ENCODE measurements at places on chromosomes 12 and 14. TPM values are rescaled to one million over a fixed set of nuclear protein-coding genes. Genes with fewer than 3 reads are reported as not detected.

The LBHD2 gene
- not detected for polyA plus RNA-seq

The TPPP2 gene
- 2.7 TPM for polyA plus RNA-seq

The APOF gene
- 0.08 TPM for polyA plus RNA-seq

The CD69 gene
- 1.3 TPM for polyA plus RNA-seq

The EML5 gene
- polyA plus RNA-seq: 2.5 TPM

The PLCZ1 gene
- 1.3 TPM for polyA plus RNA-seq

The PLEKHH1 gene
- 87.7 TPM for polyA plus RNA-seq

The TDRD9 gene
- polyA plus RNA-seq: 7.2 TPM

The POTEM gene
- not detected for polyA plus RNA-seq

The KICS2 gene
- polyA plus RNA-seq: 6.3 TPM

The UNG gene
- 71.0 TPM for polyA plus RNA-seq

The KLRC1 gene
- 2.2 TPM for polyA plus RNA-seq

The PRH2 gene
- polyA plus RNA-seq: 0.50 TPM

The CYP27B1 gene
- polyA plus RNA-seq: 2.0 TPM

The KRT75 gene
- not detected for polyA plus RNA-seq

The WSCD2 gene
- polyA plus RNA-seq: 9.1 TPM

The MANSC4 gene
- polyA plus RNA-seq: 0.95 TPM

The TESPA1 gene
- 0.18 TPM for polyA plus RNA-seq

The KLRC4 gene
- not detected for polyA plus RNA-seq

The RIMBP2 gene
- polyA plus RNA-seq: 46.5 TPM

The SERPINA10 gene
- 0.23 TPM for polyA plus RNA-seq

The TSHR gene
- 0.88 TPM for polyA plus RNA-seq

The TROAP gene
- 35.9 TPM for polyA plus RNA-seq

The NAV3 gene
- 11.4 TPM for polyA plus RNA-seq

The NPFF gene
- 2.1 TPM for polyA plus RNA-seq

The KRT77 gene
- not detected for polyA plus RNA-seq

The SLC17A8 gene
- polyA plus RNA-seq: 0.35 TPM

The COCH gene
- polyA plus RNA-seq: 3.9 TPM

The GLS2 gene
- 2.7 TPM for polyA plus RNA-seq

The LYSET gene
- 38.4 TPM for polyA plus RNA-seq

The TAS2R31 gene
- polyA plus RNA-seq: 2.2 TPM

The EMC9 gene
- polyA plus RNA-seq: 19.2 TPM

The TRAF3 gene
- polyA plus RNA-seq: 17.7 TPM

The PTCSC3 gene
- polyA plus RNA-seq: 0.67 TPM

The PTPRO gene
- 257 TPM for polyA plus RNA-seq

The AVPR1A gene
- polyA plus RNA-seq: 5.5 TPM

The FLRT2 gene
- polyA plus RNA-seq: 254 TPM

The PLEKHD1 gene
- 5.4 TPM for polyA plus RNA-seq

The USP15 gene
- polyA plus RNA-seq: 53.4 TPM

The SLC15A5 gene
- not detected for polyA plus RNA-seq

The KLRK1 gene
- 1.8 TPM for polyA plus RNA-seq

The OXA1L gene
- 153 TPM for polyA plus RNA-seq

The KIF5A gene
- 0.42 TPM for polyA plus RNA-seq

The KANSL2 gene
- polyA plus RNA-seq: 63.5 TPM

The SPTB gene
- 15.4 TPM for polyA plus RNA-seq

Data from left kidney (tissue), 8 donors.